ENCODE measurements at places on chromosomes 5 and 9.

- DNase-seq, result no peak
Observed at GRCh38 chr5:159050316-159051143, 49.2 kb downstream of the EBF1 start.

- no peak for DNase-seq
Observed at GRCh38 chr5:65017636-65018035, 248.9 kb downstream of the CWC27 start.

DNA sequence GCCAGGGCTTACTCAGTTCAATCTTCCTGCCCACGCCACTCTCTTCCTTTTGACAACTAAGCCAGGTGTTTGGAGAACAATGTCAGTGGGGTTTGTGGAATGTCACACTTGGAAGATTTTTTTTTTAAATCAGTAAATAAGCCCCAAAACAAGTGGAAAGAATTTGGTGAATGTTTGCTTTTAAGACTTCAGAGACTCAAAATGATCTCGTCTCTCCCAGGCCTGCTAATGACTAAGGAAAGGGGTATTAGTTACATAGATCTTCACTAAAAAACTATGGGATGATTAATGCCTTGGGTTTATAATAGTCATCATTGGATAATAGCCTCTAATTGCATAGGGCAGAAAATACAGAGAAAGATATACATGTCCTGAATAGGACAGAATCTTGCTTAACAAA lies 166.4 kb downstream of the DMRT2 start:
- no peak for DNase-seq

DNA sequence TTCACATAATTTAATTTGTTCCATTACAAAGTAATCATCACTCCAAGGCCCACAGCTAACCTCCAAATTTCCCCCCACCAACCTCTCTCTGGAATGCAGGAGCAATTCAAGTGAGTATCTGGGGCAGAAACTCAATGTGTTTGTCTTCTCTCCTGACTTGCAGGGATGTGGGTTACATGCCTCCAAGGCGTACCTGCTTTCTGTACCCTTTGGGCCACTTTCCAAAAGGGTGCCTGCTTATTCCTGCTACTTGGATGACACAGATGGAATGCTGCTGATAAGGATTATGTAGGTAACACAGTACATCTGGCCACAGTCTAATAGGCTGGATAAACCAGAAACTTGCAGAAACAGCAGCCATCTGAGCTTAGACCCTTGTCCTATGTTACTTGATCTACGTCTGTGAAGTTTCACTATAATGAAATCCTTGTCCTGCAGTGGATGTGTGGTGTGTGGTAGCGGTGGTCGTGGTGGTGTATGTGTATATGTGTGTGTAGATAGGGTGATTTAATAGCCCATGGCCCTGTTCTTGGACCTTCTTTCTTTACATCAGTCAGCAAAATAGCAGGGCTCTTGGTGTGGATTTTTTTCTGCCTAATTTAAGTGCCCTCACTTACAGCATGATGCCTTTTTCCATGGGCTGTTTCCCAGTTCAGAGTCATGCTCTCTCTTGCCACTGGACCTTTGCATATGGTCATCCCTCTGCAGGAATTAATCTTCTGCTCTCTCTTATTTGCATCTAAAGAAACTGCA lies 175.9 kb downstream of the ZDHHC21 start:
- no peak for DNase-seq

- DNase-seq, result no peak
Observed at GRCh38 chr5:17317473-17317872, 100.0 kb downstream of the BASP1 start.

DNA sequence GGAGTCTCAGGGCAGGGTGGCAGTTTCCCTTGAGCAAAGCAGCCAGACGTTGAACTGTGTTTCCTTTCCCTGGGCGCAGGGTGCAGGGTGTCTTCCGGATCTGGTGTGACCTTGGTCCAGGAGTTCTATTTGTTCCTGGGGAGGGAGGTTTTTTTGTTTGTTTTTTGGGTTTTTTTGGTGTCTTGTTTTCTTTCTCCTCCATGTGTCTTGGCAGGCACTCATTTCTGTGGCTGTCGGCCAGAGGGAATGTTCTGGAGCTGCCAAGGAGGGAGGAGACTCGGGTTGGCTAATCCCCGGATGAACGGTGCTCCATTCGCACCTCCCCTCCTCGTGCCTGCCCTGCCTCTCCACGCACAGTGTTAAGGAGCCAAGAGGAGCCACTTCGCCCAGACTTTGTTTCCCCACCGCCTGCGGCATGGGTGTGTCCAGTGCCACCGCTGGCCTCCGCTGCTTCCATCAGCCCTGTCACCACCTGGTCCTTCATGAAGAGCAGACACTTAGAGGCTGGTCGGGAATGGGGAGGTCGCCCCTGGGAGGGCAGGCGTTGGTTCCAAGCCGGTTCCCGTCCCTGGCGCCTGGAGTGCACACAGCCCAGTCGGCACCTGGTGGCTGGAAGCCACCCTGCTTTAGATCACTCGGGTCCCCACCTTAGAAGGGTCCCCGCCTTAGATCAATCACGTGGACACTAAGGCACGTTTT lies 3.5 kb upstream of the PHYHD1 start:
- DNase-seq, result peak; percentile 92

DNA sequence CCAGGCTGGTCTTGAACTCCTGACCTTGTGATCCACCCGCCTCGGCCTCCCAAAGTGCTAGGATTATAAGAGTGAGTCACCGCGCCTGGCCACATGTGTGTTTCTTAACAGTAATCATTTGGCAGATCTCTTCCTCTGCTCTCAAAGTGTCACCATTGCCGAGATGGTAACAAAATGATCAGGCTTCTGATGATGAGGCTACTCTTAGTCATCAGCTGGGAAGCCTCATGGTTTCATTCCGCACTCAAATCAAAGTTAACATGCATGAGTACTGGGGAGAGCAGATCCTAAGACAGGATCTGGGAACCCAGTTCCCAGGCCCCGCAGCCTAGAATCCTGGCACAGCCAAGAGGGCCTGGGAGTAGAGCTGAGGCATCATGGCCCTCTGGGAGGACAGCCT lies 27.4 kb downstream of the BARHL1 start:
- no peak for DNase-seq

- DNase-seq, result no peak
Observed at GRCh38 chr5:64873441-64873840, 104.7 kb downstream of the CWC27 start.

- no peak for DNase-seq
Observed at GRCh38 chr5:156401804-156402203, 74.8 kb downstream of the SGCD start.

DNA sequence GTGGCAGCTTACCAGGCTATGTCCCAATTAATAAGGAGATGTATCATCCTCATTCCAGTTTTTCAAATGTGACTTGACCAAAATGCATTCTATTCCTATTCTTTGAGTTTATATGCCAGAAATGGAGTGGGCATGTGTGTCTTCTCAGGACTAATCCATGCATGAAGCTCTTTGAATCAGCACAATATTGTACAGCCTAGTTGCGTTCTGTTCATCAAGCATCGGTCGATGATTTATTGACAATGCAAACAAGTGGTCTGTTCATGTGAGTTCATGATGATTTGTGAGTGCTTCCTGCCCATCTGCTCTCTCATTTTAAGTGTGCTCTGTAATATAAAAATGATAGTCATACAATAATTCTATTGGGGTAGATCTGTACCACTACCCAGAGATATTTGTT lies 48.3 kb downstream of the PALM2AKAP2 start:
- no peak for DNase-seq

- no peak for DNase-seq
Observed at GRCh38 chr5:10588779-10589447, 25.0 kb downstream of the ANKRD33B start.

DNA sequence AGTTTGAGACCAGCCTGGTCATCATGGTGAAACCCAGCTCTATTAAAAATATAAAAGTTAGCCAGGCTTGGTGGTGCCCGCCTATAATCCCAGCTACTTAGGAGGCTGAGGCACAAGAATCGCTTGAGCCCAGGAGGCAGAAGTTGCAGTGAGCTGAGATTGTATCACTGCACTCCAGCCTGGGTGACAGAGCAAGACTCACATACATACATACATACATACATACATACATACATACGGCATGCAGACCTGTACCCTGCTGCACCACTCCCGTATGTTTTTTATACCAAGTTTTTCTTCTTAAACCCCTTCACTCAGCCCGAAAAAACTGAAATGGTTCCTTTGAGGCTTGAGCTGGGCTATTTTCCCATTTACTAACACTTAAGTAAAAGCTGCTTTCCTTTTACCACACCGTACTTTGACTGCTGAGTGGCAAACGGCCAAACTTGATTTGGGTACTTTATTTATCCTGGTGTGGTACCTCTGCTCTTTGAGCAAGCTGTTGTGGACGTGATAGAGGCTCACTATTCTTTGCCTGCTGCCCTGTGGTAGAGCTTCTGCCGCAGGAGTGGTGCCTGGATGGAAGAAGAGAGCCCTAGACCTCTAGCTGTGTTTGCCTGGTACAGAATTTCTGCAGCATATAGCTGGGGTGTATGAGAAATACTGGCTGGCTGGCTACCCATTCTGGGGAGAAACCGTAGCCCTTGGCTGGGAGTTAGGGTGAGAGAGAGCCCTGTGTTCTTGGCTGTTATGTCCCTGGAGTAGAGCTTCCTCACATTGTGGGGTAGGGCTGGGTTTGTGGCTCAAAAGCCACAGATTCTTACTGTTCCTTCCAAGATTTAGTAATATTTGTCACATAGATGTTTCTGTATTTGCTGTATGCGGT lies 19.4 kb downstream of the IPO11 start:
- no peak for DNase-seq

- no peak for DNase-seq
Observed at GRCh38 chr9:120983259-120983837, 56.8 kb upstream of the TRAF1 start.

DNA sequence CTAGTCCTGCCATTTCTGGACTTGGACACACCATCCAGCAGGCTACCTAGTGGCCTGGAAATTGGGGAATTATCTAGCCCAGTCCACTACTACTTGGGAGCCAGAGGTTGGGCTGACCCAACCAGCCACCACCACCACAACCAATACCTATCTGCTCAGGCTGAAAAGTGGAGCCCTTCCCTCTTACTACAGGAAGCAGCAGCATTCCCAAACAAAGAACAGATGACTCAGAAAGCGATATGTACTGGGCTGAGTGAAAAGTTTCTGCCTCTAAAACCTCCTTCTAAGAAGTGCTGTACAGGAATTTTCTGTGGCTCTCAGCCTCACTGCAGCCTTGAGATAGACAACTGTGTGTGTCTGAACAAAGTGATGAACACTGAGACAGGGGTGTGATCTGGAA lies 279.4 kb downstream of the CDH10 start:
- no peak for DNase-seq
